ENCODE measurements at places on chromosomes 16 and 17.

DNA sequence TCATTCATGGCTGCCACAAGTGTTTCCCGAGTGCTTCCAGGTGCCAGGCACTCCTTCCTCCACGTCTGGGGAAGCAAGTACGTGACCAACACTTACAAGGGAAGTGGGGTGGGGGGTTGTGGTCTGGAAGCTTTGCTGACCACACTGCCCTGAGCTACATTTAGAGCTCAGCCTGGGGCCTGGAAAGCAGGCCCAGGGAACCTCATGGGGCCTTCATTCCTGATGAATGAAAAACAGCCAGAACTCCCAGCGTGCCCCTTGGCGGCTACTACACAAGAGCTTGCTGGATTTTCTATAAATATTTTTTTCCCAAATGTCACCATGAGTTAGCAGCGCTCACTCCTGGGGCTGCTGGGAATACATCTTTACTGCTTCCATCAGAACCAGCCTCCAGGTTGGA, 73.3 kb downstream of the ABCC12 start:
- no peak for DNase-seq

- no peak for DNase-seq
Measured at GRCh38 chr16:49410226-49410625, 36.6 kb downstream of the C16orf78 start.

- DNase-seq, result no peak
Measured at GRCh38 chr17:42522263-42522790, 13.7 kb upstream of the NAGLU start.

DNA sequence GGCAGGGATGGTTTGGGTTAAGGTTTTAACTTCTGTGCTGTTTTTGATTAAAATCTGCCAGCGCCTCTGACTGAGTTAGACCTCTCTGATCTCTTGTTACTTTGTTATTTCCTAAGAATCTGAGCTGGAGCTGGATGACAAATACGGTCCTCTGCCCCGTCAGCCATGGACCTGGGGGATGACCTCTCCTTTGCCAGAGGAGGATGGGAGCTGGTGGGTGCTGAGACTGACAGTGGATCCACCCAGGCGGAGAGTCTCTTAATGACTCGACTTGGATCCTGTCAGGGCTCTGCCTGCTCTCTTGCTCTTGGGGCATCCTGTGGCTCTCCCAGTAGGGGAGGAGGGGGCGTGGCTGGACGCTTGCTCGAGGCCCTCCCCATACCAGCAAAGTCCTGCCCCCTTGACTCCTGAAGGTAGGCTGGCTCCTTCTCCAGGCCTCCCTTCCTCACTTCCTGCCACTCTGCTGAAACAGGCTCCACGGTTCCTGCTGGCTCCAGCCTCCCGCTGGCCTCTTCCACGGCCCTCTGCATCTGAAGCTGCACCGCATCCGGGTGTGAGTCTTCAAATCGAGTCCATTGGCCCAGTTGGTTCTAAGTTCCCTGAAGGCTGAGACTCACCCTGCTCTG, 24.8 kb upstream of the MAP3K14 start:
- no peak for DNase-seq

DNA sequence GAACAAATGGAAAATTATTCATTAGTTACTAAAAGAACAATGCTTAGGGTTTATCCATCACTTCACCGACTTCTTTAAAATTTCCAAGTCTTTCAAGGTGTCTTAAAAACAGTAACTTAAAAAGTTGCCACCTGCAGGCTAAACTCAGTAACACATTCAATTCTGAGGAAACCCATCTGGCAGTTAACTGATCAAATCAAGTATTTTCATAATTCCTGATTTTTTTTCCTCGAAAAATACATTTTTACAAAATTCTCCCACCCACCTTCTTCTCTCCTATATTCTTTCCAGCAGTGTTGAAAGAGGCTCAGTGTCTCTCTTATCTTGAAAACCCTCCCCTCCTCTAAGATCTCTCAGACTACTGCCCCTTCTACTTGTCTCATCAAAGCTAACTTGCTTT, 29.9 kb downstream of the PARN start:
- DNase-seq, result no peak

DNA sequence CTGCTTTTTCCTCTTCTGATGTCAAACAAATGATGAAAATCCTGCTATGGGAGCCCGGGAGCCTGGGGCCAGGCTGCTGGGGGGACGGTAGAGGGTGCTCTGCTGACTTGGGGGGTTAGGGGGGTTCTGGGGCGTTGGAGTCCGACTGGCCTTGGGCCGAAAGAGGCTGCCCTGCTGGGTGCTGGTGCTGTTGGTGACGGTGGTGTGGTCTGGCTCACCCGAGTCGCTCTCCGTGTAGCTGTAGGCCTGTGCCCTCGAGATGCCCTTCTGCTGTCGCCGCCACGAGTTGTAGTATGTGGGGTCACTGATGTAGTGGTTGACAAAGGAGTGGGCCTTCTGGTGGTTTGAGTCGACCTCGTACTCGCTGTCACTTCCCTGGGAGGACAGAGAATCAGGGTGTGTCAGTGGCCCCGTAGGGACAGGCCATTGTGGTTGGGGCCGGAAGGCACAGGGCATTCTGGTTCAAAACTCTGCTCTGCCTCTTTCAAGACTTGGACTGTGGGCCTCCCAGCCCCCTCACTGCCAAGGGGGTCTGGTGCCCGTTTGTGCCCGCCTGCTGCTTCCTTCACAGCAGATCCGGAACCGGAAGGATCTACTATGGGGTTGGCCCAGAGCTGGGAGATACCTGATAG, 26.9 kb upstream of the CDC42EP4 start:
- DNase-seq, result no peak
